ENCODE measurements at places on chromosomes 4 and X.

GRCh38 chr4:80171251-80171650, 26.1 kb upstream of the PRDM8 start:
- no peak for DNase-seq

DNA sequence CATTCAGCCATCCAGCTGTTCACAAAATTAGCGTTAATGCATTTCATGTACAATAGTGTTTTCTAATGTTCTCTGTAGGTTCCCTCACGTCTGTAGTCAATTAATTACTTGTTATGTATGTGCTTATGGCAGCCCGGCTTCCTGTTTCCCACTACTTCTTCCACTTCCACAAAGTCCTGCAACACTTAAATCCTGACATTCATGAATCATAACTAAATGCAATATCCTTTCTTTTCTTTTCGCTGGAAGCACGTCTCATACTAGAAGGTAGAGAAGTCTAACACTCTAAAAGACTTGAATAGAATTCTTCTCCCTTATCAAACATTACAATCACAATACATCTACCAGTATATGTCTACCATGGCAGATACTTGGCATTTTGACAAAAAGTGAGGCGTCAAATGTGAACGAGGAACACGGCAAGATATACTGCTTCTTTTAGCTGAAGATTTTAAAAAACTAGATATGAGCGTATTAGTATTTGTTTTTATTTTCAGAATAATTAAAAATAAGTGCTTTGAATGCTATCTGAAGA, 239.0 kb upstream of the DIAPH2 start:
- no peak for DNase-seq

DNA sequence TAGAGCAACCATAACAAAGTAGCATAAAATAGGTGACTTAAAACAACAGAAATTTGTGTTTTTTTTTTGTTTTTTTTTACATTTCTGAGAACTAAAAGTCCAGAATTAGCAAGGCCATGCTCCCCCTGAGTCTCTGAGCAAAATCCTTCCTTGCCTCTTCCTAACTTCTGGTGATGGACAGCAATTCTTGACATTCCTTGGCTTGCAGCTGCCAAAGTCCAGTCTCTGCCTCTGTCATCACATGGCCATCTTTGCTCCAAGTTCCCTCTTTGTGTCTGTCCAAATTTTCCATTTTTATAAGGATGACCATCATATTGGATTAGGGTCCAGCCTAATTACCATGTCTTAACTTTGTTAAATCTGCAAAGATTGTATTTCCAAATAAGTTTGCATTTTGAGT, 407.2 kb downstream of the PDHA2 start:
- no peak for DNase-seq

- no peak for DNase-seq
Measured at GRCh38 chrX:122248681-122249080, 935.4 kb upstream of the GRIA3 start.

- no peak for DNase-seq
Measured at GRCh38 chr4:20444599-20445337, 193.1 kb downstream of the SLIT2 start.

- DNase-seq = no peak
Measured at GRCh38 chr4:38710053-38710452, 46.1 kb downstream of the KLF3 start.

GRCh38 chr4:38768968-38769394, 13.8 kb downstream of the TLR10 start:
- no peak for DNase-seq

GRCh38 chr4:12126474-12126873, 697.8 kb upstream of the HS3ST1 start:
- DNase-seq = no peak

- no peak for DNase-seq
Measured at GRCh38 chr4:82469791-82470345, 39.5 kb downstream of the ENOPH1 start.

DNA sequence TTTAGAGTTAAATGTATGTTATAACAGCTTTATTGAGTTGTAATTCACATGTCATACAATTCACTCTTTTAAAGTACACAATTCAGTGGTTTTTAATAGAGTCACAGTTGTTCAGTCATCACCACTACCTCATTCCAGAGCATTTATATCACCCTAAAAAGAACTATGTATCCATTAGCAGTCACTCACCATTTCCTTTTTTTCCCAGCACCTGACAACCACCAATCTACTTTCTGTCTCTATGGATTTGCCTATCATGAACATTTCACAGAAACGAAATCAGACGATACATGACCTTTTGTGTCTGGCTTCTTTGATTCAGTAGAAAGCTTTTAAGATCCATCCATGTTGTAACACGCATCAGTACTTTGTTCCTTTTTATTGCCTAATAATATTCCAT, 52.9 kb upstream of the FRAS1 start:
- no peak for DNase-seq

- DNase-seq = no peak
Measured at GRCh38 chr4:37737466-37737865, 51.3 kb upstream of the RELL1 start.

GRCh38 chrX:127124871-127125270, 305.3 kb downstream of the PRR32 start:
- DNase-seq = no peak

DNA sequence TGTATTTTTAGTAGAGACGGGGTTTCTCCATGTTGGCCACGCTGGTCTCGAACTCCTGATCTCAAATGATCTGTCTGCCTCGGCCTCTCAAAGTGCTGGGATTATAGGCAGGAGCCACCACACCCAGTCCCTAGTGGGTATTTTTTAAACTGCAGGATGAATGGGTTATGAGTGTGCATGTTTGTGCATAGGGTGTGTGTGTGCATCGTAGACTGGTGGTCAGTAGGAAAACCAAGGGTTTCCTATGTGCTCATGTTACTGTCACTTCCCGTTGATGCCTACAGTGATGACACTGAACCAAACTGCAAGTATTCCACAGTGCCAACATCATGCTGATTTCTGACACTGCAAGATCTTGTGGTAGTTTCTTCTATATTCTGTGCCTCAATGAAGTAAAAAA, 41.1 kb downstream of the DDIT4L start:
- no peak for DNase-seq

GRCh38 chr4:22253431-22253830, 262.4 kb downstream of the ADGRA3 start:
- DNase-seq = no peak

GRCh38 chr4:139154538-139154937, 22.5 kb downstream of the ELF2 start:
- no peak for DNase-seq

DNA sequence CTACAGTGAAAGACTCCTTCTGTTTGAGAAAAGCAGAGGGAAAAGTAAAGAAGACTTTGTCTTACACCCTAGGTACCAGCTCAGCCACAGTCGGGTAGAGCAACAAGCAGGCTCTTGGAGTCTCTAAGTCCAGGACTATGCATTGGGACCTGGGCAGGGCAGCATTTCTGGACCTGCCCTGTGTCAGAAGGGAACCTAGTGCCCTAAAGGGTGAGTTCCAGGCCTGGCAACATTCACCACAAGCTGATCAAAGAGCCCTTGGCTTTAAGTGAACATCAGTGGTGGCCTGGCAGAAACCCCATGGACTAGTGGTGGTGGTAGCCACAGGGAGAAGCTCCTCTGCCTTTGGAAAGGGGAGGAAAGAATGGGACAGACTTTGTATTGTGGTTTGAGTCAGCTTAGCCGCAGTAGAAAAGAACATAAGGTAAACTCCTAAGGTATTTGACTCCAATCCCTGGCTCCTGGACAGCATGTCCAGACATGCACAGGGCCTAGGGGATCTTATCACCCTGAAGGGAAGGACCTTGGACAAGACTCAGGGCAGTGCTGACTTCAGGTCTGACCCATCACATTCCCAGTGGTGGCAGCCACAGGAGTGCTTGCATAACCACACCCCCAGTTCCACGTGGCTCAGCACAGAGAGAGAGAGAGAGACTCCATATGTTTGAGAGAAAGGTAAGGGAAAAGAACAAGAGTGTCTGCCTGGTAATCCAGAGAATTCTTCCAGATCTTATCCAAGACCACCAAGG, 32.6 kb downstream of the CCDC158 start:
- no peak for DNase-seq
